ENCODE measurements at places on chromosomes 12 and 14.
A peak's percentile ranks its signal among the peaks of the same experiment; 100 is the strongest.

DNA sequence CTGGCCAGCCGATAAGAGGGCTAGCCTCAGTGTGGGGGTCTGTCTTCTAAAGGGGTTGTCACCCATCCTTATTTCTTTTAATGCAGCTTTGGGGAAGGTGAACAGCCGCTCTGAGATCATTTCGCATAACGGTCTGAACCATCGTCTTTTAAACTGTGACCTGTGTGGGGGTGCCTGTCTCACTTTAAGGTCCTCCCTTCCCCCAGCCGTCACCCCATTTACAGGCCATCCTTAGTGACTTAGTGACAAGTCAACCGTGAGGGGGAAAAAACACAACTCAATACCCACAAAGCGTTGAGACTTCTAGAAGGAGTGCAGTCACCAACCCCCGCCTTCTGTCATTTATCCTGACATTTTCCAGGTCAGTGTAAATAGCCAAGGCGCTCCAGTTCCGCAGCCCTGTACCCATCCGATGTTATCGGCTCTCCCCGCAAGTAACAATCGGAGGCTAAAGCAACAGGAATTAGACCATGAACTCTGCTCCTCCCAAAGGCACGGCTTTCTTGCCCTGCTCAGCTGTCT is 505 bp upstream of the DENND5B start:
- DNase-seq: peak; percentile 30

DNA sequence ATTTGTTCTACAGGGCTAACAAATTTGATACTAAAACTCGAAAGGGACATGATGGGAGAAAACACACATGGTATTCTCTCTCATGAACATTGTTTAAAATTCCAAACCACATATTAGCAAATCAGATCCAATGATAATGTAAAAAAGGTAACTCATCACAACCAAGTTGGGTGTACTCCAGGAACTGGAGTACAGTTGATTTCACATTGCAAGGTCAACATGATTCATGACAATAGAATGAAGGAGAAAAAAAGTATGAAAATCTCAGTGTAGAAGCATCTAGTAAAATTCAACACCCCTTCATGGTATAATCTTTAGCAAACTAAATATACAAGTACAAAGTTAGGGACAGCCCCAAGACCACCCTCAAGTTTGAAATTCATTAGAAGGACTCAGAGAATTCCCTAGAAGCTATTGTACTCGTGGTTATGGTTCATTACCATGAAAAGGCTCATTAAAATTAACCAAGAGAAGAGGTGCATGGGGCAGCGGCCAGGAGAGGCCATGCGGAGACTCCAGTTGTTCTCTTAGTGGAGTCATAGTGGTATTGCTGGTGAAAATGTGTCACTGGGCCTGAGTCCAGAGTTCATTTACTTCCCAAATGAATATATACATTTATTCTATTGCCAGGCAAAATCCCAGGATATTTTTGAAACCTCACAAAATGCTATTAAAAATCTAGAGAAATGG is 3.1 kb upstream of the CDCA4 start:
- DNase-seq: peak; percentile 84

DNA sequence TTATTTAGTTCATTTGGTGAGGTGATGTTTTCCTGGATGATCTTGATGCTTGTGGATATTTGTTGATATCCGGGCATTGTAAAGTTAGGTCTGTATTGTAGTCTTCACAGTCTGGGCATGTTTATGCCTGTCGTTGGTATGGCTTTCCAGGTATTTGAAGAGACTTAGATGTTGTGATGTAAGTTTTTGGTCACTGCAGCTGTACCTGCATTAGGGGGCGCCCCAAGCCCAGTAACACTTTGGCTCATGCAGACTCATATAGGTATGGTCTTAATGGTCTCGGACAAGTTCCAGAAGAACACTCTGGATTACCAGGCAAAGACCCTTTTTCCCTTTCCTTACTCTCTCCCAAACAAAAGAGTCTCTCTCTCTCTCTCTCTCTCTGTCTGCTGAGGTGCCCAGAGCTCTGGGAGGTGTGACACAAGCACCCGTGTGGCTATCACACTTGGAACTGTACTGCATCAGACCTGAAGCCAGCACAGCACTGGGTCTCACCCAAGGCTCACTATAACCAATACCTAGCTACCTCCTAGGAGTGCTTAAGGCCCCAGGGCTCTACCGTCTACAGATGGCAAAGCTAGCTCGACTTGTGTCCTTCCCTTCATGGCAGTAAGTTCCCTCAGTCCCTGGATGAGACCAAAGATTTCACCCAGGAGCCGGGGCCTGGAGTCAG is 425.8 kb upstream of the ATXN7L3B start:
- peak; percentile 6 for DNase-seq

DNA sequence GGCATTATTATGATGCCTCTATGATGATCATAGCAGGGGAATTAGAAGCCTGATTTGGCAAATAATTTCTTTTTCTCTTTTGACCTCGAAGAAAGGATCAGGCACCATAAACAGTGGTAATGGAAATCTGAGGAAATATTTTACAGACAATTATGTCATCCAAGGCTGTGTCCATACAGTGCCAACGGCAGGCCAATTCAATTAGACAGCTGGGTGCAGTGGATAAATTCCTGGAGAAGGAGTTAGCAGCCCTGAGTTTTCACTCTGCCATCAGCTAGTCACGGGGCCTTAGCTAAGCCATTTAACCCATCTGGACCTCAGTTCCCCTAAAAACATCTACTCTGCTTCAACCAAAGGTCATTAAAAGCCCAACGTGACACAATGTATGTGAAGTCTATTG is 4.1 kb downstream of the TPH2 start:
- no peak for DNase-seq

- DNase-seq: no peak
These were observed 49.8 kb downstream of the SMUG1 start for GRCh38 chr12:54139019-54139418.

GRCh38 chr12:44519931-44520330 is 356.2 kb downstream of the NELL2 start:
- no peak for DNase-seq

GRCh38 chr12:132807295-132808092 is 21.2 kb downstream of the GOLGA3 start:
- DNase-seq: no peak

- peak; percentile 47 for DNase-seq
These were observed 1.6 kb downstream of the ZFP36L1 start for GRCh38 chr14:68791078-68791901.

DNA sequence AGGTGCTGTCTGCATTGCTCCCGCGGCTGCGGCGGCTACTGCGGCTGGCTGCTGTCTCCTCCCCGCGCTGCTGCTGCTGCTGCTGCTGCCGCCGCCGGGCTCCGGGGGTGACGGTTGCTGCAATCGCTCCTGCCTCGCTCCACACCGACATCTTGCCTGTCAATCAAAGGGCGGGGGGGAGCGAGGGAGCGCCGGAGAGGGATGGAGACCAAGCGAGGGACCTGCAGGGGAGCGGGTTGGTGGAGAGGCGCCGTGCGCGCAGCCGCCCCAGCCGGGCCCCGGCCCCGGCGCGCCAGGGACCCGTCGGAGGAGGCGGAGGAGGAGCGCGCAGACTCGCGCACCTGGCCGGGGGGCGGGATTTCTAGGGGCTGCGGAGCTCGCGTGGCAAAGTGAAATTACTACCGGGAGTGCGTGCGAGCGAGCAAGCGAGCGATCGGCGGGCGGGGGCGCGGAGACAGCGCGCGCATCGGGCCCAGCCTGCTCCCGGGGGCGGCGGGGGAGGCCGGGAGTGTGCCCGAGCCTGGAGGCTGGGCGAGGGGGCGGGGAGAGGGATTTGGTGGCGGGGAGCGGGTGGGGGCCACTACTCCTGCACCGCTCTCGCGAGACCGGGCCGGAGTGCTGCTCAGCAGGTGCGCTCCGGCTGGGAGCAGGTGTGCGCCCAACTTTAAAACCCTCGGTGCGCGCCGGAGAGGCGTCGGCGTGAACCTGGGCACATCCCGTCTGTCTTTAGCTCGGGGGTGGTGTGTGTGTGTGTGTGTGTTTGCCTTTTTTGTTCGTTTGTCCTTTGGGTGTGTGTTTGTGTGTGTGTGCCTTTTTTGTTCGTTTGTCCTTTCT is at the start of gene KSR2:
Gene KSR2 (minus strand): TSS at position 165 of the 834 bp plus-strand sequence. CDS start 735 bp downstream, outside the sequence.
- peak; percentile 16 for DNase-seq

- DNase-seq: no peak
These were observed 307.7 kb upstream of the DIO2 start for GRCh38 chr14:80519002-80519401.

DNA sequence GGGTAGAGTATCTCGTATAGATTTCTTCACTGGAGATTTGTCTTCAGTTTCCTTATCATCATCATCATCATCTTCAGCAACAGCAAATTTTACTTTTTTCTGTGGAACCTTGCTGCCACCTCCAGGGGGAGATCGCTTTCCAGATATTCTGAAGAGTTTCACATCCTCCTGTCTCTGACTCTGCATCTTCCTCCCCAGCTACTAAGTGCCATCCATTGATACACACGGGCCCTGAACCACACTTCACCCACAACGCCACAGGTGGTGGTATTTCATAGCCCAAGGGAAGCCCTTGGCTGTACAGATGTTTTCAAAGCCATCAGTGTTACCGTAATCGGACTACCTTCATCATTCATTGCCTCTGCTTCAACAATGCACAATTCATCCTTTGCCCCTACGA is 82.2 kb downstream of the PPP2R5C start:
- DNase-seq: no peak

DNA sequence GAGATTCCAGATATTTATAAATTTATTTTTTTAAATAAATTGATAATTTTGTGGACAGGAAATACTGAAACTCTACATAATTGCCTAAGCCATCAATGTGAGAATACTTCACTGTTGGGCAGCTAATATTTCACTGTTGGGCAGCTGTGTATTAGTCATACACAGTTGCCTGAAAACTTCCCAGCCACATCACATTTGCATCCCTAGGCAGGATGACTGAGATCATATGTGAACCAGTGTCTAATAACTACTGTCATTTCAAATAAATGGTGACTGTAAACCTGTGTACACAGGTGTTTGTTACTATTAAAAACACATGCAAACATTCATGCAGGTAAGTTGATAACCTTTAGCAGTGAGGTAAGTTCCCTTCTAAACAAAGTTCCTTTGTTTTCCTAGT is 43.9 kb downstream of the TMTC3 start:
- DNase-seq: peak; percentile 46

DNA sequence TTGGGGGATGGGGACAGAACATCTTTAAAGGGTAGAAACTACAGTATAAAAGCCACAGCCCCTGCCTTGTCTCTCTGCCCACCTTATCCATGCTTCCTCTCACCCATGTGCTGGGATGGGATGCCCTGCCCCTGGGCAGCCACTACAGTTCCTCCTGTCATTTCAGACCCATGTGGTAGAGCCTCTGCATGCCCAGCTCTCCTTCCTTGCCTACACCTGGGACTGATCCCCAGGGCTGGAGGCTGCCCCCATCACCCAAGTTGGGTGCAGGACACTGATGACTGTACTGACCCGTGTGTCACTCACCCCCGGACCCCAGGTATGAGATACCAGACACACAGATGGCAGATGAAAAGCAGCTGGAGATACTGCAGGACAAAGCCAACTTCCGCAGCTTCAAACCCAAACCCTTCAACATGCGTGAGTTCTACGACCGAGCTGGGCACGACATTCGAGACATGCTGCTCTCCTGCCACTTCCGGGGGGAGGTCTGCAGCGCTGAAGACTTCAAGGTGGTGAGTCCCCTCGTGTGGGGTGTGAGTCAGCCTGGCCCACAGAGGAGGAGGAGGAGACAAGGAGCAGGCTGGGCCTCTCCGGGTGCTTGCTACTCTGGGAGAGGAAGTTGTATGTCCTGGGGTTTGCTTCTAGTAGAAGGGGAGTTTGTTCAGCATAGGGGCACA is 2.2 kb downstream of the ASIC1 start:
- no peak for DNase-seq

DNA sequence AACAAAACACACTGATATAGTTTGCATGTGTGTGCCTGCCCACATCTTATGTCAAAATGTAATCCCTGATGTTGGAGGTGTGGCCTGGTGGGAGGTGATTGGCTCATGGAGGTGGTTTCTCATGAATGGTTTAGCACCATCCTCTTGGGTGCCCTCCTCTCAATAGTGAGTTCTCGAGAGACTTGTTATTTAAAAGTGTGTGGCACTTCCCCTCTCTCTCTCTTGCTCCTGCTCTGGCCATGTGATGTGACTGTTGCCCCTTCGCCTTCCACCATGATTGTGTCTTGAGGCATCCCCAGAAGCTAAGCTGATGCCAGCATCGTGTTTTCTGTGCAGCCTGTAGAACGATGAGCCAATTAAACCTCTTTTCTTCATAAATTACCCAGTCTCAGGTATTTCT is 454.1 kb upstream of the DCN start:
- no peak for DNase-seq

- peak; percentile 45 for DNase-seq
These were observed 3.3 kb downstream of the ACVR1B start for GRCh38 chr12:51954561-51955361.
